ENCODE measurements at places on chromosomes 12 and 14.

DNA sequence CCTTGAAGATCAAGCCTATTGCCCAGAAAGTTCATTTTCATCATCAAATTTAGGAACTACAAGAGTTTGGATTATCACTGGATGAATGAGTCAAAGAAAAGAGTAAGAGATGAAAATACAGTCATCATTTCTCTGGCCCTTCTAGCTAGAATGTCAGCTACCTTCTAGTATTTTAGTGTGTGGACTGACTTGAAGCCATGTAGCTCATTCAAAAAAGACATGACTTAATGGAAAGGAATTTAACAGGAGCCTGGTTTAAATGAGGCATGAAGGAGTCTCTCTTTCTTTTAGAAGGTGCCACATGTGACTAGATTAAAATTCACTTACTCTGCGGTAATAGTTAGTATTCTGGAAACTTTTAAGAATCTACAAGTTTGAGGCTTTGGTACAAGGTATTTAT, 7.1 kb downstream of the PTHLH start:
- DNase-seq, result no peak

DNA sequence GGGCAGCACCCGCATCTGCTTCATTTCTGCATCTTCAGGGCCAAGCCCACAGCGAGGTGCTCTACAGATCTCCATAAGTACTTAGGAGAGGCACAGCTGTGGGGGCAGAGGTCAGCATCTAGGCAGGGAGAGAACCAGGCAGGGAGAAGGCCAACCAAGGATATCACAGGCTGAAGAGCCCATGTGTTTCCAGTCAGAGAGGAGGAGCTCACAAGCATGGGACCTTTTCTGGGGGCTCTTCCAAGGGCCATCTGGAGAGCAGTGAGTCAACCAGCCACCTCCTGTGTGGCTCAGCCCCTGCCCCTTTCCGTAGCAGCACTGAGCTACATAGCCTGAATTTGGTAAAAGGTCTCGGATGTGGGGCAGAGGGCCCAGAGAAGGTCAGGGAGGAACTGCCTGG, 78.5 kb downstream of the ARL6IP4 start:
- no peak for DNase-seq

- DNase-seq, result no peak
These were observed 102.8 kb upstream of the NUDT4 start for GRCh38 chr12:93274937-93275336.

DNA sequence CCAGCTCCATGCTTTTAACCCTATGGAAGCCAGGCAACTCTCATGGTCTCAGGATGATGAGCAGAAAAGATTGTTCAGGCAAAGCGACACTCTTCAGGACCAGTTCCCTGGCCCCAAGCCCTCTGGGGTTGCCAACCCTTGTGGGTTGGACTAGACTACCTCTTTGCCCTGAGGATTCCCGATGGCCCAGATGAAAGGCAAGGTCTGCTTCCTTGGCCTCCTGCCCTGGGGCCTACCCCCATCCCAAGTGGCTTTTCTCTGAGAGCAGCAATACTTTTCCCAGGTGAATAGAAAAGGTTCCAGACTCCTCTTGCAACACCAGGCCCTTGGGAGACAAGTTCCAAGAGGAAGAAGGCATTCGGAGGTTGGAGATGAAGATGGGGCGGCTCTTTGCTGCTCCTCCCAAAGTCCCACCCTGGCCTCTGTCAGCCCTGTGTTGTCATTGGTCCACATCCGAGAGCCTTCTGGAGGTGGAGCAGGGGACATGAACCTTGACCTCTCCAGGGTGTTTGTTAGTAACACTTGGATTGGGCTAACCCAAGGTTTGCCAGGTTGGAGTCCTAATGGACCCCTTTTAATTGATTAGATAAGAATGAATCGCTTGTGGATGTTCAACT, 131.1 kb downstream of the GCH1 start:
- DNase-seq, result no peak

DNA sequence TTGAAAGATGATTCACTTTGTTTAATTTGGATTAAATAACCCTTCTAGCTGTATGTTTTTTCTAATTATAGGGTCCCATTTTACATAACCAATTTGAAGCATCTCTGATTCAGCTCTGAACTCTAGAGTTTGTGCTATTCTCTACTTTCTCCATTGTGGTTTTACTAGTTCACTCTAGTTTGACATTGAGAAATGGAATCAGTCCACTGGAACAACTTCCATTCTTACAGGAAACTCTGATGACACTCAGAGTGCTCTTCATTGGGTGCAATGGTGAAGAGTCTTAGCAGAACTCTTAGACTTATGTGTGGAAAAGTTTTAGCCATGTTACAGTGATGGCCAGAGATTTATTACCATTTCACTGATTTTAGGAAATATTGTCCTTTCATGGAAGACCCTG, 140.7 kb downstream of the DYRK2 start:
- DNase-seq, result no peak

- no peak for DNase-seq
These were observed 51.1 kb upstream of the KRAS start for GRCh38 chr12:25301798-25302197.

DNA sequence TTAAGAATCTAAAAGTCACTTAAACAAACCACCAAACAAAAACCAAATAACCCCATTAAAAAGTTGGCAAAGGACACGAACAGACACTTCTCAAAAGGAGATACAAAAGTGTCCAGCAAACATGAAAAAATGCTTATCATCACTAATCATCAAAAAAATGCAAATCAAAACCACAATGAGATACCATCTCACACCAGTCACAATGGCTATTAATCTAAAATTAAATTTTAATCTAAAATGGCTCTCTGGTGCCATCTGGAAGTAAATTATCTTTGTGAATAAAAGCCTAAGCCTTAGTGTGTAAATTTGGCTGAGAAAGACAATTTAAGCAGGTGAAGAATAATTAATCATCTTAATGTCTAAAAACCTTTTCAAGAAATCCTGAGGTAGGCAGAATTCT, 204.5 kb upstream of the PPFIA2 start:
- no peak for DNase-seq

GRCh38 chr12:115411121-115411520, 727.1 kb upstream of the TBX3 start:
- DNase-seq, result no peak

DNA sequence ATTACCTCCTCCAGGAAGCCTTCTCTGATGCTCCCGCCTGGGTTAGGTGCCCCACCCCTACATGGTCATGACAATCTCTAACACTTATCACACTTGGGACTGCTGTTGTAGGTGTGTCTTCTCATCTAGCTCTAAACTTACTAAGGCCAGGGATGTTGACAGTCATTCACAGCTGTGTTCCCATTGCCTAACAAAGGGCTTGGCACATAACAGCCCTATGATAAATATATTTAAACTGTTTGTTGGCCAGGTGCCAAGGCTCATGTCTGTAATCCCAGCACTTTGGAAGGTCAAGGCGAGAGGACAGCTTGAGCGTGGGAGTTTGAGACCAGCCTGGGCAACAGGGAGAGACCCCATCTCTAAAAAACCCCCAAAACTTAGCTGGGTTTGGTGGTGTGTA, 98.8 kb upstream of the RGS6 start:
- no peak for DNase-seq

GRCh38 chr12:85828576-85828975, 7.6 kb downstream of the RASSF9 start:
- no peak for DNase-seq

DNA sequence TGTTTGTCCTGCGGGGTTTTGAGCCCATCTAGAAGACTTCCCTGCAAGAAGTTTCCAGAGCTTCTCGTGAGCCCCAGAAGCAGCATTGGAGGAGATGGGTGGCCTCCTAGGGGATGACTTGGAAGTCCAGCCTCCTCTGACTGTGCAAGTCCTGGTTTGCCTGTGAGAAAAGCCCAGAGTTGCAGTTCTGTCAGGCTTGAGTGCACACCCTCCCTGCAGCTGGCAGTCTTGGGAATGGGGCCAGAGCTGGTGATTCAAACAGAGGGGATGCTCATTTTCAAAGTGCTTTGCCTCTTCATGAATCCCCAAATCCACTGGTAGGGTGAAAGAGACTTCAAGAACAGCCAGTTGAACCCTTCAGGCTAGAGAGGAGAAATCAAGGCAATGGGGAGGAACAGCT, 3.9 kb upstream of the PPP1R1A start:
- DNase-seq, result no peak

DNA sequence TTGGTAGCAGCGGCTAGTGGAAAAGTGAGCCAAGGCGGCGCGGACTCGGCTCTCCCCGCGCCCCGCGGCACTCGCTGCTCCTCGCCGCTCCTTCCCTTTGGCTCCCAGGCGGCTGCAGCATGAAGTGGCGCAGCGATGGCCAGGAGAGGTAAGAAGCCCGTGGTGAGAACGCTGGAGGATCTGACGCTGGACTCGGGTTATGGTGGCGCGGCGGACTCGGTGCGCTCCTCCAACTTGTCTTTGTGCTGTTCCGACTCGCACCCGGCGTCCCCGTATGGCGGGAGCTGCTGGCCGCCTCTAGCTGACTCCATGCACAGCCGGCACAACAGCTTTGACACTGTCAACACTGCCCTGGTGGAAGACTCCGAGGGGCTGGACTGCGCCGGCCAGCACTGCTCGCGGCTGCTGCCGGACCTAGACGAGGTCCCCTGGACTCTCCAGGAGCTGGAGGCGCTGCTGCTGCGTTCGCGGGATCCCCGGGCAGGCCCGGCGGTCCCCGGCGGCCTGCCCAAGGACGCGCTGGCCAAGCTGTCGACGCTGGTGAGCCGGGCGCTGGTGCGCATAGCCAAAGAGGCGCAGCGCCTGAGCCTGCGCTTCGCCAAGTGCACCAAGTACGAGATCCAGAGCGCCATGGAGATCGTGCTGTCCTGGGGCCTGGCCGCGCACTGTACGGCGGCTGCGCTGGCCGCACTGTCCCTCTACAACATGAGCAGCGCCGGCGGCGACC, 225.6 kb upstream of the CRY1 start:
- no peak for DNase-seq

DNA sequence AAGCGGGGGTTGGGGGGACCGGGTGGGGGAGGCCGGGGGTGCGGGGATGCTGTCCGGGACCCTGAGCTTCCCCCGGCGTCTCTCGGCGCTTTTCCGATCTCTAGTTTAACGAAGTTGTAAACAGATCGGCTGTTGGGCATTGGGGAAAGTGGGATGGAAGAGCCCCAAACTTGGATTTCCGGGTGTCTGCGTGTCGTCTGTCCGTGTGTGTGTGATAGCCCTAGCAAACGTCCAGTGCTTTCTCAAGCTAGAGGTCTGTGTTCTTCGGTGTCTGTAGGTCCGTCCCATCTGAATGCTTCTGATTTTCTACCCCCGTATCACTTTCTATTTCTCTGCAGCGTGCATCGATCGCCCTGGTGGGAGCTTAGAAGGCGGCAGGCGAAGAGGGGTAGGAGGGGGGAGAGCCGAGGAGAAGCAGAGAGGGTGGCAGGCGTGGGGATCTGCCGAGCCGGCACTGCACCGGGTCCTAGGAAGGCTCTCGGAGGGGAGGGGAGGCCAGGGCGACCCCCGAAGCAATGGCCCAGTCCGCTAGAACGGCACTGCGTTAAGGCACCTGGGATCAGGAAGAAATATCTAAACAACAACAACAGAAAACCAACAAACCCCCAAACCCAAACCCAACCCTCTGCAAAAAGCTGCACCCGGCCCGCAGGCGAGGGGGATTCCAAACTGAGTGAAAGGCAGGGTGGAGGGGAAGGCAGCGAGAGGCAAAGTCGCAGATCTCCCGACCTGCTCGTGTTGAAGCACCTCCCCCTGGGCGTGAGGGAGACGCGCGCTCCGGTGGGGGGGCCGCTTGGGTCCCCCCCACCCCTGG, 1.0 kb downstream of the KCNA1 start:
- DNase-seq, result no peak

GRCh38 chr12:43675048-43675904, 83.3 kb downstream of the PUS7L start:
- no peak for DNase-seq
